ENCODE measurements at places on chromosomes 1 and 21.
A peak's percentile ranks its signal among the peaks of the same experiment; 100 is the strongest.

GRCh38 chr1:38559446-38560165 lies 300.0 kb downstream of the RRAGC start:
- DNase-seq, result peak; percentile 16

DNA sequence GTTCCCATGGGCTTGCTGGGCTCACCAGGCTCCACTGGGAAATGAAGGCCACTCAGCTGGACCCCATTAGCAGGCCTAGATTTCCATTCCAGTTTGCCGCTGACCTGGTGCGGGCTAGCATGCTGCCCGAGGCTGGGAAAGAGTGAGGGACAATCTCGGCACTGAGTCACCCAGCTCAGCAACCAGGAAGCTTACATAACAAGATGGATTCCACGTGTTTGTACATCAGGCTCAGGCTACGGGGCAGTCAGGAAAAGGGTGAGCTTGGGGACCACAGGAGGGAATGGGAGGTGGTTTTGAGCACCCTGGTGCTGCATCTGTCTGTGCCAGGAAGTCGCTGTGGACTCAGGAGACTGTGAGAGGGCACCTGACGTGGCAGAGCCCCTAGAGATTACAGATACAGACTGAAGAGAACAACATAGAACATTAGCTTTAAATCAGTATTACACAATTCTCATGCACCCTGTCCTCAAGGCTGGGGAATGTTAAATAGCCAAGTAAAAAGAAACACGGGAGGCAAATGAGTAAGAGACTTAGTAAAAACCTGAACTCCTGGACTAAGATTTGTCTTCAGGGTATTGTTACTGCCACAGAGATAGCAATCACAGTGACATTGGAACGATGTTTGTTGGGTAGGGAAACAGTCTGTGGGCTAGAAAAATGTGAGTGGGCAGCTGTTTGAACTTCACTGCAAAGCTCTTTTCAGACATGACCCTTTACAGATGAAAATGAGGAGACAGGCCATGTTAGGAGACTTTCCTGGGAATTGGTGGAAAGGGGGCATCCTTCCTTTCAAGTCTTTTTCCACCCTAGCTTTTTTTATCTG lies 51.1 kb downstream of the GLUL start:
- no peak for DNase-seq

DNA sequence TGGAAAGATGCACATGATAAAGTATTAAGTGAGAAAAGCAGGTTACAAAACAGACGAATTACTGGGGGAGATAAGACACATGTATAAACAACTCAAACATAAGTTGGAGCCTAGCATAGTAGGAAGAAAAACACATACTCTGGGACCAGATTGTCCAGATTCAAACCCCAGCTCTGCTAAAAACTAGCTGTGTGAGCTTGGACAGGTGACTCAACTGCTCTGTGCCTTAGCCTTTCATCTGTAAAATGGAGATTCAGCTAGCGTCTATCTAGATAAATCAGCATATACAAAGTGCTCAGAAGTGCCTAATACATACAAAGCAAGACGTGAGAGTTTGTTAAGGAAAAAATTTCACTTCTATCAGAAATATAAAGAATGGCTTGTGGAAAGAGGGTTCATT lies 254.0 kb upstream of the POU3F1 start:
- DNase-seq, result no peak

DNA sequence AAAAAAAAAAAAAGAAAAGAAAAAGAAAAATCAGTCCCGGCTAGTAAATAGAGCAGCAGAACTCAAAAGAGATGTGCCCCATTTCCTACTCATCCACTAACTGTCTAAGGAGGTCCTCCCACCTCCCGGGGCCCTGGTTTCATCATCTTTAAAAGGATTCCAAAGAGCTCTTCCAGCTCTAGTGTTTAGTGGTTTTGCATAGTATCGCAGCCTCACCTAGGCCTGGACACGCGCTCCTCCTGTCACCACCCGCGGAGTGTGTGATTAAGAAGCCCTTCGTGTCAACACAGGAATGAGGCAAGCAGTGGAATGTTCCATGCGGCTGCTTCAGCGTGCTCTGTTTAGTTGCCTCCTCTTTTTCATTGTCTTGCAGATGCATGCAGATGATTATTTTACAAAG lies 49.0 kb downstream of the LBR start:
- DNase-seq, result peak; percentile 7

- no peak for DNase-seq
These were observed 44.0 kb downstream of the TRIM62 start for GRCh38 chr1:33137800-33138199.

DNA sequence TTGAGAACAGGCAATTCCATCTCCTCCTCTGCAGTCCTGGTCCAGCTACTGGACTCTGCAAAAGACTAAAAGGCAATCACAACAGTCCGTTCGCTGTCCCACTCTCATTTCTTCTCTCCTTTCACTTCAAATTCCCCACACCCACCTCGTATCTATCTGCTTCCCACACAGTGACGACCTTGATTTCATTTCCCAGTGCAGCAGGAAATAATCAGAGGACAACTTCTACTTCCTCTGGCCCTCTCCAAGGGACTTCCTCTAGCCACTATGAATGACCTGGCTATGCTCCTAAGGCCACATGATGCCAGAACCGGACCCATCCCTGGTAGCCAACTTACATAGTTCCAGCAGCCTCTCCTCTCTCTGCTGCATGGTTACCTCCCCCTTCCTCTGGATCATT lies 8.0 kb downstream of the NOL9 start:
- DNase-seq, result no peak

- no peak for DNase-seq
These were observed 349.6 kb downstream of the PTBP2 start for GRCh38 chr1:97071173-97071572.

- no peak for DNase-seq
These were observed 30.3 kb upstream of the C1QA start for GRCh38 chr1:22606161-22606560.

DNA sequence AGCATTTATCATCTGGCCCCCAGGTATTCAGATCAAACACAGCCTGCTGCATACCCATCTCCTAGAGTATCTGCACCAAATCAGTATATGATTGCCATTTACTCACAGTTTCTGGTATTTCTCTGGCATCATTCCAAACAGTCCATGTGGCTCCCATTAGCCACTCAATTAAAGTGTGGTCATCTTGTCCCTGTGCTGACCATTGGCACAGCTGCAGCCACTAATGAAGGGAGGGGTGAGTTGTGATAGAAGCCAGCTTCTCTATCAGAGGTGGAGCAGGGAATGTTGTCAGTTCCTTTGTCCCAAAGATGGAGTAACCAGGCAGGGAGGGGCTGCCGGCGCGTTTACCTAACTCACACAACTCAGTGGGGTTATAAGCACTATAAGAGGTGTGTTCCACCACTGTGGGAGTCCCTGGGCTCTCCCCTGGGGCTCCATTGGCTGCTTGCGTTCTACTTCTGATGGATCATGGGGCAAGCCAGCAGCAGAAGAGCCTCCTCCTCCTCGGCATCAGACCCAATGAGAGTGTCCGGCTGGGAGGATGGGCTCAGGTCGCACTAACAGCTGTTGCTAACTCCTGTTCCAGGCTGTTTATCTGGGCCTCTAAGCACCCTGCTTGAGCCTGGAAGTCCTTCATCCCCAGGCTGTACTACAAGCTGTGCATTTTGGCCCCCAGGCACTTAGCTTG lies 108.6 kb downstream of the GDAP2 start:
- DNase-seq, result no peak

DNA sequence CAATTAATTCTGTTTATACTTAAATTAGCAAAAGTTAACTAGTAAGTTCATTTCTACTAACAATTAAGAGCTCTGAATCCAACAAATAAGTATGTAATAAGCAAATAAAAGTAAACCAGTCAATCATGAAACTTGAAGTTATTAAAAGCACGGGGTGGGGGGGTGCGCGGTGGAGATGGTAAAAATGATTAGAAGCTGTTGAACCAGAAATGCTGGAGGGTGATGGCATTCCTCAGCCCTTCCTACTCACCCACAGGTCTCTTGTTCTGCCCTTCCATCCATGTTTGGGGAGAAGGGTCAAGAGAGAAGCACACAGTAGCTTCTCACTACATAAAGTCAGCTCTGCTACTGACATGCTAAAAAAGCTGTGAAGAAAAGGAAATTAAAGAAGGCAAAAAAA lies 63.5 kb downstream of the AKT3 start:
- no peak for DNase-seq

DNA sequence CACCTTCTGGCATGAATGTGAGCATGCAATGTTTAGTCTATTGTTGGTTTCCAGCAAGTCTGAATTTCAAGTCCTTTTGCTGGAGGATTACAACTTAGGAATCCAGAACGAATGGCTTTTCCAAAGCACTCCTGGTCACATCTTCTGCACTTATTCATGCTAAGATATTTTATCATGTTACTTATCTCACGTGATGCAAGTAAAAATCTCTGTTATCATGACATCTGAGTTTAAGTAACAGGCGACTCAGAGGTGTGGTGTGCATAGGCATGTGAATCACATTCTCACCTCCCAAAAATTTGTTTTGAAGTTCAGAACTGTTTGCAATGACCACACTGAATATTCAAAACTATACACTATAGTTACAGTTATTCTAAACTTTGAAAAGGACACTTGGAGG lies 204.8 kb upstream of the FGGY start:
- no peak for DNase-seq

DNA sequence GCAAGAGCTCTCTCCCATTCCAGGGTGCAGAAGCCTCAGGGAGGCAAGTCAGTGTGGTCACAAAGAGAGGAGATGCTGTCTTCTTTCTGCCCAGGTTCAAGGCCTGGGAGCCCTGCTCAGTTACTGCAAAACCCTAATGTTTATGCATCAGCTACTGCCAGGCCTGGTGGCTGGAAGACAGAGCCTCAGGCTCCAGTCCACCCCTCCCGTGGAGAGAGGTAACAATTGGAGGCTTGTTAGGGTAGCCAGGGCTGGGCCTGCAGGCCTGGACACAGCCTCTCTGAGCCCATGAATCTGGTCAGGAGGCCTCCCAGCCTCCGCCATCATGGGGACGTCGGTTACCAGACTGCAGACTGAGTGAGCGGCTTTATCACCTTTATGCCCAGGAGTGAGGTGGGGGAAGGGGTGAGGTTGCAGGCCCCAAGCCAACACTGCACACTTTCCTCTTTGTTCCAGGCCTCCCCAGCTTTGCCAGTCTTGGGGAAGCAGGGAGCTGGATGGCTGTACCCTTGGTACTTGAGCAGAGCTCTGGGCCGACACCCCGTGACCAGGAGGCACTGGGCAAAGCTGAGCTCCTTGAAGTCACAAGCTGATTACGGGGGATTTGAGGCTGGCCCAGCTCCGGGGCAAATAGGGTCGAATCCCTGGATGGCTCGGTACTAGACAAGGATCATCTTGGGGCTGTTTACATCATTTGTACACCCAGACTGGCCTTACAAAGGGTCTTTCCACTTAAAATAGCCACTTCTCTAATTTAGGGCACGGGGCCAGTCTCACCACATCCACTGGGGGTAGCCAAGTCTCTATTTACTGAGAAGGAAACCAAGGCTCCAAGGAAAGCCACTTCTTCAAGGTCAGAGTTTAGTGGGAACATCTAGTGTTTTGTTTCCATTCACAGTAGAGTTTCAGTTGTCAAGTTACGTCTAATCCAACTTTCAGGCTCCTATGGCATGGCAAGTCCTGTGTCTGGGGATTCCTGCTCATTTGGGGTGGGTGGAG lies 5.2 kb downstream of the SLC2A1 start:
- DNase-seq, result no peak

GRCh38 chr1:54928327-54928726 lies 41.3 kb upstream of the DHCR24 start:
- DNase-seq, result no peak

GRCh38 chr1:89719502-89720306 lies 86.8 kb downstream of the LRRC8C start:
- no peak for DNase-seq

DNA sequence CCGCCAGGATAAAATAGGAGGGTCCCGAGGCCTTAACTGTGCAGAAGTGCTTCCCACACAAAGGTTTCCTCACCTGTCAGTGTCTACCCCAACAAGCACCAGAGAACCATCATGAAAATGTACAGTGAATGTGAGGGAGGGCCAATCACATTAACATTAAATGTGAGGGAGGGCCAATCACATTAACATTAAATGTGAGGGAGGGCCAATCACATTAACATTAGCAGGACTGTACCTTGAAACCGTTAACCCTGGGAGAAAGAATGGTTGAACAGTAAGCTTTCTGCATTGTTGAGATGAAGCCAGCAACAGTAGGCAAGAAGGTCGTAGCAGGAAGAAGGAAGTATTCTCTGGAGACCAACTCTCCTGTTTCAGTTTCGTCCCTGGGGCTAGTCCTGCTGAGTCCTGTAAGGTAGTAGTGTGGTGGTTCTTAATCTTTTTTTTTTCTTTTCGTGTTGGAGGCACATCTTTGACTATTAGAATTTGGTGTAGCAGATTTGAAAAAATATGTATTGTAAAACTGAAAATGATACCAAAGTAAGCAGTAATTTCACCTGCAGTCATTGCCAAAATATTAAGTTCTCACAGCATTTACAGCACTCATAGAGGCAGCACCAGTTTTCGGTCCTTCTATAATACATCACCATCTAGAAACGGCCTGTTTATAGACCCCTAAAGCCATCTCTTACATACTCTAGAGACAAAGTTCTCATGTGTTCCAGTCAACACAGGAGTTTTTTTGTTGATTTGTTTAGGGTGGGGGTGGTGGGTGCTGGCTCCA lies 98.6 kb upstream of the PPP2R5A start:
- peak; percentile 58 for DNase-seq

DNA sequence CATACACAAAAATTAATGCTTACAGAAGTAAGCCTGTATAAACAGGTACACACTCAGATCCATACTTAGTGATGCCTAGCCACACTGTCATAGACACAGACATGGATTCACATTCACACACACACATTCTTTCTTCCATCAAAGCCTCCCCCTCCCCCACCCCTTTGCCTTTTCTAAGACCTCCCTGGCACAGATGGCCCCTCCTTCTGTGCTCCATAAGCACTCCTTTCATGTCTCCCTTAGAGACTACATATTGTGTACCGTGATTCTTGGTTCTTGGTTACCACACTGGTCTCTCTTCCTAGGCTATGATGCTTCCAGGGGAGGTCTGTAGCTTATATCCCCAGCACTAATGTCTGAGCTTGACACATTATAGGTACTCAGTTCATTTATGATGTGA lies 2.0 kb upstream of the NHLH2 start:
- DNase-seq, result no peak

GRCh38 chr1:199279067-199279466 lies 640.2 kb downstream of the PTPRC start:
- DNase-seq, result no peak

DNA sequence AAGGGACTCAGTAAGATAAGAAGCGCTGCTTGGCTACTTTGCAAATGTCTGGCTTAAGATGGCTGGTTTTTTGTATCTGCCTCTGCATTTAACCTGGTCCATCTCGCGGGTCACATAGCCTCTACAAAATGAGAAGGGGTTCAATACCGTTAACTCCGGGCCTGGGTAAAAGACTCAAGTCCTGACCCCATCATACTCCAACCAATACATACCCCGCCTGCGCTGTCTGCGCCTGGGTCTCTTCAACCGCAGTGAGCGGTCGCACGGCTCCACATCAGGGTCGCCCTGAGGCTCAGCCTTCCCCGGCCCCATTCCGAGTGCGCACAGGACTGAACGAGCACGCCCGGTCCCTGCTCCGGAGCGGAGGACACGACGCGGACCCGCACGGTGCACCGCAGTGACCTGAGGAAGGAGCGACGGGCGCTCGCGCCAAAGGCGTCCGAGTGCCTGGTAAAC lies 558 bp upstream of the PGD start:
- DNase-seq, result no peak

All from large intestine (tissue), 12 donors.